Stimulated activated CD8-positive, alpha-beta memory T cell treated with anti-CD3 and anti-CD28 coated beads, Interleukin-7, amount 100 ng/mL, for 1 hour (primary cell): ENCODE measurements at places on chromosomes 3 and 15.

DNA sequence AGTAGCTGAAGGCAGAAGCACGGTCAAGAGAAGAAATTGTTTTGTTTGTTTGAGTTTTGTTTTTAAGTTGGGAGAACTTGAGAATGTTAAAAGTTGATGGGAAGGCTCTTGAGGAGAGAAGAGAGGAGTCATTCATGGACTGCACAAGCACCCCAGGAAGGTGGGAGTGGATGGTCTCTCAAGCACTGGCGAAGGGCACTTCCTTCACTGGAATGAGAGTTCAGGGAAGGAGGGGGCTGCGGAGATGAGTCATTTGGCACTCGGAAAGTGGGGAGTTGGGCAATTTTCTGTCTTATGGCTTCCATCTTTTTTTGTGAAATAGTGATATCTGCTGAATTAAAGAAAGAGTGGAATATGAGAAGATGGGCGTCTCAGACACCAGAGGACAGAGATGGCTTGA is 66.0 kb downstream of the ATP13A4 start:
- no peak for DNase-seq

DNA sequence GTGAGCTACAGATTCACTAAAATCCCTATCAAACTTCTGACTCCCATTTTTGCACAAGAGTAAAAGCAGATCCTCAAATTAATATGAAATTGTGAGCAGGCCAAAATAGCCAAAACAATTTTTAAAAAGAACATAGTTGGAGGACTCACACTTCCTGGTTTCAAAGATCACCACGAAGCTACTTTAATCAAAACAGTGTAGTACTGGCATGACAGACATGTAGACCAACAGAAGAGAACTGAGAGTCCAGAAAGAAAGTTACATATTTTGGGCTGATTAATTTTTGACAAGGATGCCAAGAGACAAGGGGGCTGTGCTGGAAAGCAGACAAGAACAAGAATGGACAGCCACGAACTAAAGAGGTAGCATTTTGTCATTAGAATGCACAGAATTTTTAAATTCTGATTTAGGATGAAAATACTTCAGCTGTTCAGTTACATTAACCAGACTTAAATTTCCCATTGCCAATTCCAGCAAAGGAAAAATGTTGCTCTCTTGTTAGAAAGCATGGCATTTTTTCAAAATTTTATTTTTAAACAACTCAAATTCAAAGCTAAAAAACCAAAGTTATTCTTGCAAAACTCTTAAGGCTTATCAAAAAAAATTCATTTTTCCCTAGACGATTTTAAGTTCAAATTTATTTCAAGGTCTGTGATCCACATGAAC is 14.0 kb downstream of the RYK start:
- DNase-seq: no peak

GRCh38 chr3:186038360-186038759 is 70.5 kb downstream of the ETV5 start:
- DNase-seq: no peak

- no peak for DNase-seq
These were observed 120.7 kb downstream of the CHDH start for GRCh38 chr3:53725387-53725995.
